Peyer's patch (tissue), 4 donors: ENCODE measurements at places on chromosomes 1 and 21.

DNA sequence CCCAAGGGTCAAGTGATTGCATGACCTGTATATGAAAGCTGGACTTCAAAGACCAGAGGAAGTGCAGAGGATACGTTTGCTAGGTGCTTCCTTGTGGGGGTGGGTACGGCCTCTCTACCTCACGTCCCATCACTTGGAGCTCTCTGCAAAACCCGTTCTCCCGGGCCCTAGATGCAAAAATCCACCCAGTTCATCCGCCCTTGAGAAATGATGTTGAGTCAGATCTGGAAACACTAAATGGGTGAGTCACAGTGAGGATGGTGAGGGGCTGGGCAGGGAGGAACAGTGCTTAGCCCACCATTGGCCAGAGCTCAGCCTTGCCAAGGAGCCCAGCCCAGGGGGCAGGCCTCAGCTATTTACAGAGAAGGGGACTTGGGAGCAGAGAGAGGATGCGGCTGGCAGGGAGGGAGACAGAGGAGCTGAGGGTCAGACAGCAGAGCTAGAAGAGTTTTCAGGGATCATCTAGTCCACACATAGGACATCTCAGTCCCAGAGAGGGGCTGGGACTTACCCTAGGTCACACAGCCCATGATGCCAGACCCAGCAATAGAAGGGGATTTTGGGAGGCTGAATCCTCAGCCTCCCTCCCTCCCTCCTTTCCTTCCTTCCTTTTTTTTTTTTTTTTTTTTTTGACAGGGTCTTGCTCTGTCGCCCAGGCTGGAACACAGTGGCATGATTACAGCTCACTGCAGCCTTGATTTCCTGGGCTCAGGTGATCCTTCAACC lies 14.6 kb downstream of the ARHGEF10L start:
- DNase-seq = no peak

GRCh38 chr1:228752675-228753265 lies 17.5 kb downstream of the RHOU start:
- no peak for DNase-seq

- no peak for DNase-seq
Observed at GRCh38 chr21:26501495-26502021, 71.5 kb downstream of the CYYR1 start.

DNA sequence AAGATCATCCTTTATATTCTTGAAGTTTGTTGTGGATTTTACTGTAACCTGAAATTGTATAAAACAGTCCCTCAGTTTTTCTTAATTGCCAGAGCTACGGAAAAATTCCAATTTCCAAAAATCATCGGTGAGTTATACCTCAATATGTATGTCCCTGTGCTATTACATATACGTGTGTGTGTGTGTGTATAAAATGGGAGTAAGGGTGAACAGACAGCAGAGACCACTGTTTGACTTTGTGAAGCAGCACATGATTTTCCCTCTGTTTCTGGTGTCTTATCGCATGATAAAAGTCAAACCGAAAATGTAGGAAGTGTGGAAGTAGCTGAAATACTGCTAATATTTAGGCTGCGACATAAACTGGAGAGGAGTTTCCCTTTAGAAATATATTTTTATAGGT lies 1.2 kb downstream of the OR2T1 start:
- DNase-seq = no peak

DNA sequence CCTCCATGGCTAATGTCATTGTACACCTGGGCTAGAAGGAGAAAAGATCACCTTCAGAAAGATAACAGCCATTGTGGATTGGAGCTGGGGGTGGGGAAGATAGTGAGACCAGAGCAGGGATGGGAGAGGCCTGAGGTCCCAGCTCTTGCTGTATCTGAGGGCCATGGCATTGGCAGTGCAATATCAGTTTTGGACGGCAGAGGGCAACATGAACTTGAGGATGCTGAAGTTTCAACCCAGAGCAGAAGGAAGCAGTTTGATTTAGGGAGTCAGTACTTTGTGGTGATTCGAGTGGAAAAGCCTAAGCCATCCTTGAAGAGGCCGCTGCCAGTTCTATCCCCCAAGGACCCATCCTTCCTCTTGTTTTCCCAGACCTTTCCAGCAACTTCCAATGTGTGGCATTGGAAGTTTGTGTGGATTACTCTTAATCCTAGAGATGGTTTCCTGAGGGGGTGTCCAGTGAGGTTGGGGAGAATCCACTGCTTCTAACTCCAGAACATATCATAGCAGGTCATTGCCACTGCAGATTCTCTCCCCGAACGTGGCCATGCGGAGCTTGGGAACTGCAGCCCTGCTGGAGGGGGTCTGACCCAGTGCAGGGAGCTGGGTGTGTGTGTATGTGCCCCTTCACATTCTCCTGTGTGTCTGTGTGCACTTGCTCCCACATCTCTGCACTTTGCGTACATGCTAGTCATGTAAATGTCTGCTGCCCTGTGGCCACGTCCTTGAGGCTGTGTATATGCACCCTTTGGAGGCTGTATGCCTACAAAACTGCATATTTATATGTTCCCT lies 24.1 kb downstream of the SLC26A9 start:
- DNase-seq = peak; percentile 70
